ENCODE measurements at places on chromosomes 1 and 21.

DNA sequence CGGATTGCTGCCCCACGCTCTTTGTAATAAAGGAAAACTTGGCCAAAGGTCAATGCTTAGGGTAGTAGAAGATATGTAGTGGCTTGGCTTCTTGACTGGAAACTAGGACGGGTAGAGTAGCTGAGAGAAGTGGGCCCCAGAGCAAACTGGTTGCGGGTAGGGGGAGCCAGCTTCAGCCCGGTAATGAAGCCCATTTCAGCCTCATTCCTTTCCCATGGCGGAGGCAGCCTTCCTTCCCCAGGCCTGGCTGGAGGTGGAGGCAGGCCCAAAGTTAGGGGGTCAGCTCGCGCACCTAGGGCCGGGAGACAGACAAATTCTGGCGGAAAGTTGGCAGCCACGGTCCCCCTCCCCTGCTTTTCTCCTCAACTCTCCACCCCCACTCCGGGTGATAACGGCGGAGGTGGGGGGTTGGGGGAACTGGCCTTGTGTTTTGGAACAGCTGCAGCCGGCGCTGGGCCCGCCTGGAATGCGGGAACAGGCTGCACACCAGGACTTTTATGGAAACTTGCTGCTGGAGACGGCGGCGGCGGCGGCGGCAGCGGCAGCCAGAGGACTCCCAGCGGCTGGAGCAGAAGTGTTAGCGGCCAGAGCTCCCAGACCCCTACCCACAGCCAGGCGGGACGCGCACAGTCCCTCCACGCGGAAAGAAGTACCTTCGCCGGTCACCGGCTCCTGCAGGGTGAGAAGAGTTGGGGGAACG is at the start of gene NEXN:
Gene NEXN (plus strand): TSS at position 544 of the 700 bp plus-strand sequence. CDS start 27,483 bp downstream, outside the sequence.
- DNase-seq: no peak

GRCh38 chr1:204621396-204621795 is 64.1 kb downstream of the LRRN2 start:
- DNase-seq: no peak

- no peak for DNase-seq
These were observed 51.4 kb upstream of the HNRNPU start for GRCh38 chr1:244915736-244916135.

GRCh38 chr1:183566026-183566425 is 24.2 kb downstream of the NCF2 start:
- no peak for DNase-seq

DNA sequence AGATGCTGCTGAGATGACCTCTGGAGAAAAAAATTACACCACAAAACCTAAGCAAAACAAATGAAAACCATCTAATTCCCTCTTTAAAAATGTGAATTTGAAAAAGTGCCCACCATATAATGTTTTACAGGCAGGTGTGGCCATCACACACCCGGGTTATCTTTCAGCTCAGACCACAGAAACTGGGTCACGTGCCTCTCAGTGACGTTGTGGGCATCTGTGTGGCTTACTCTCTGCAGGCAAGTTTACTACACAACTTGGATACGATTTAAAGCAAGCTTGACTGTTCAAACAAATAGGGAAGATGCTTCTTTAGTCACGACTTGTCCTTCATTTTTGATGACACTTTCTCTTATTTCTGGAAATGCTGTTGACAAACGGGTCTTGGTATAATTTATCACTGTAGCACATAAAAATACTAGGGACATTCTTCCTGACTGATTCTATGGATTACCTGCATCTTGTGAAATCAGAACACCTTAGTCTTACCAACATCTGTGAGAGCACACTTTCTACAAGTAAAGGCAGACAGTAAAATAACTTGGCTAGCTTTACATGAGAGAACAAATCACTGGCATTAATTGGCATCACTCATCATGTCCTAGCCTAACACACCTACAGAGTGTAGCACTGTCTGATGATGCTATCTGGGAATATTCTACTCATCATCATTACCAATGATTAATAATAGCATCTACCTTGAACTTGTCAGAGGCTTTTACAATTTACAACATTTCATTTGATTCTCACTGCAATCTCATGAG is 89.3 kb upstream of the EDEM3 start:
- no peak for DNase-seq

DNA sequence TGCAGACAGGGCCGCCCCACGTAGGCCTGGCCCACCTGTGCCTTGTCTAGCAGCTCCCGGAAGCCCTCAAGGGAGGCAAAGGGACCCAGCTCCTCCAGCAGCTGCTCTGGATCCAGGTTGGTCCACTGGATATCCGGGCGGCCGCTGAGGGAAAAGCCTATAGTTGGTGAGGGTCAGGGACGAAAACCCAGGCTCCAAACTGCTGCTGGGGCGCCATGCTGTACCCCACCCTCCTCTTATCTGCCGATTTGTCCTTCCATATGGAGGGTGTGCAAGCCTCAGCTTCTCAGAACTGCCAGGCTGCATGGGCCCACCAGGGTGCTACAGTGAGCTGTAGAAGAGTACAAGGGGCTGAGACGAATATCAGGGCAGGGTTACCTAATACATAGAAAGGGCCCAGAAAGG is 12.2 kb downstream of the PTCH2 start:
- no peak for DNase-seq

- no peak for DNase-seq
These were observed 1.6 kb upstream of the IRF6 start for GRCh38 chr1:209807509-209807908.

DNA sequence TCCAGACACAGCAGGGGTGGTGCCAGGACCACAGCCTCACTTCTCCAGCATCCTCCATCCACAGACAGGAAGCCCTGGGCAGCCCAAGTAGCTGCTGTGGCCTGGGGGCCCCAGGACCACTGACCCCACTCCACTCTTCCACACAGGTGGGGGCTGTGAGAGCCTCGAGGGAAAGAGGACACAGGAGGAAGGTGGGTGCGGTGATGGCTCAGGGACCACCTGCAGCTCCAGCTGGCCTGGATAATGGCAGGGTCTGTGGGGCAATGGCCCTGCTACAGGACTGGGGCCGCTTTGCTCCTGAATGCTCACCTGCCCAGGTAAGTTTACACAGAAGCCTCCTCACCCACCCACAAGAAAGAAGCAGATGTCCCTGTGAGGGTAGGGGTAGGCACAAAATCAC is 18.3 kb upstream of the PRSS38 start:
- no peak for DNase-seq

DNA sequence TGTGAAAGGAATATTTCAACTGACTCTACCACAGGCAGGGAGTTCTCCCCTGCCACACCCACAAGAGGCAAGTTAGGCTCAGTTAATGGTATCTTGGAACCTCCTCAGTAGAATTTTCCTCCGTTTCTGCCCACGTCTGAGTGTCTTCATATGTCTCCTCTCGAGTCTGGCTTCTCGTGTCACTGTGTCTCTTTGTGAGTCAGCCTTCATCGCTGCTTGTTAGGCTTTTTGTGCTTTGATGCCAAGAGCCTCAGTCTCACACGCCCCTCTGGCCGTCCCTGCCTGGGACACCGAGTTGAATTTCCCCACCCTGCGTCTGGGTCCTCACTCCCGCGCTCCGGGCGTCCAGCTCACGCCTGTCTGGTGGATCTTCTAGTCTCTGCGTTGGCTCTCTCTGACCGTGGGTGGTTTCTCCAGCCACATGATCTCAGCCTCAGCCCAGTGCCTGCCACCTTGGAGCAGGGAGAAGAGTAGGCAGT is 125.7 kb upstream of the GADD45A start:
- DNase-seq: no peak

- no peak for DNase-seq
These were observed 70.7 kb downstream of the PRRX1 start for GRCh38 chr1:170734412-170735175.

GRCh38 chr1:37020653-37021277 is 13.6 kb downstream of the GRIK3 start:
- DNase-seq: no peak

- DNase-seq: no peak
These were observed 86.8 kb downstream of the SMYD3 start for GRCh38 chr1:246420300-246420699.

GRCh38 chr1:174090471-174090870 is 68.3 kb upstream of the RC3H1 start:
- DNase-seq: no peak

- DNase-seq: no peak
These were observed 35.8 kb upstream of the SOD1 start for GRCh38 chr21:31623664-31624063.

GRCh38 chr21:23853796-23854379 is 1753.4 kb downstream of the MRPL39 start:
- no peak for DNase-seq

GRCh38 chr1:70617728-70618127 is 206.7 kb downstream of the CTH start:
- DNase-seq: no peak

DNA sequence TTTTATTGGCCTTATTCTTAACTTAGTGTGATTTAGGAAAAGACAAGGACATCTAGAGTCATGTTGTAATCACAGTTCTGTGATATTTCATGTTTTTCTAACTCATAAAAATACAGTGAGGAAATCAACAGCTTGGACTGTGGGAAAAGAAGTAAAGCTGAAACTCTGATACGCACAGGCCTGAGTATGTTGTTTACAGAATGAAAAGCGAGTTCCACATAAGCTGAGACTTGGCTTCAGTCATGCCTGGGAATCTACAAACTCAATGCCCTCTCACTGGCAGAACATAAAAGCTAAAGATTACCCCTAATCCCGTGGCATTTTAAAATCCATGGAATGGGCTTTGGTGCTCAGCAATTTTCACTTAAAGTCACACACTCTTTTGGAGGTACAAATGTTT is 23.6 kb upstream of the ATP5PO start:
- no peak for DNase-seq

DNA sequence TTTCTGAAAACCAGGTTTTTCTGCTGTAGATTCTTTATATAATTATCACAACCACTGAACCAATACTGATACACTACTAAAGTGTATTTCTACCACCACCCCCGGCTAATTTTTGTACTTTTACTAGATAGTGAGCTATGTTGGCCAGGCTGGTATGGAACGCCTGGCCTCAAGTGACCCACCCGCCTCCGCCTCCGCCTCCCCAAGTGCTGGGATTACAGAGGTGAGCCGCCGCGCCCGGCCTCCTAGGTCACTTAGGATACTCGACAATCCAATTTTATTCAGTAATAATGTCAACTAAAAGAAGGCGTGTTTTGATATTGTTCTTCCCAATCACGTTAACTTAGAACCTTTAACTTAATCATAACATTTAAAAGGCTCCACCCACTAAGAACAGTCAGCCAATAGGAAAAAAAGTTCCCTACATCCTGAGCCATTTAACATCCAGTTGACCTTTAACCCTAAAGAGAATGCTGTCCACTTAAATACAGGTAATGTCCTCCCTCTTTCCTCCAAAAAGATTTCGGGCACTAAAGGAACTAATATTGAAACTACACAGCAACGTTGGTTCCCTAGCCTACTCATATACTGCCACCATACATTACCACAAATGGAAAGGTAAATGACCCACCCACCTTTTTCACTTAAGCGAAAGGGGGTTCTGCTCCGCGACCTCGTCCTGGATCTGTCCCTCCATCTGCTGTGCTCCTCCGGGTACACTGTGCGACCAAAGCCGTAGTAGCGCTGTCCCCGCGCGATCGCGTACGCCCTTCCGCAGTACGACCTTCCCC is 1.2 kb downstream of the RSRP1 start:
- no peak for DNase-seq

- no peak for DNase-seq
These were observed 202.7 kb upstream of the SNX7 start for GRCh38 chr1:98458511-98459485.
